ENCODE measurements at places on chromosomes 11 and 22.
A peak's percentile ranks its signal among the peaks of the same experiment; 100 is the strongest.

DNA sequence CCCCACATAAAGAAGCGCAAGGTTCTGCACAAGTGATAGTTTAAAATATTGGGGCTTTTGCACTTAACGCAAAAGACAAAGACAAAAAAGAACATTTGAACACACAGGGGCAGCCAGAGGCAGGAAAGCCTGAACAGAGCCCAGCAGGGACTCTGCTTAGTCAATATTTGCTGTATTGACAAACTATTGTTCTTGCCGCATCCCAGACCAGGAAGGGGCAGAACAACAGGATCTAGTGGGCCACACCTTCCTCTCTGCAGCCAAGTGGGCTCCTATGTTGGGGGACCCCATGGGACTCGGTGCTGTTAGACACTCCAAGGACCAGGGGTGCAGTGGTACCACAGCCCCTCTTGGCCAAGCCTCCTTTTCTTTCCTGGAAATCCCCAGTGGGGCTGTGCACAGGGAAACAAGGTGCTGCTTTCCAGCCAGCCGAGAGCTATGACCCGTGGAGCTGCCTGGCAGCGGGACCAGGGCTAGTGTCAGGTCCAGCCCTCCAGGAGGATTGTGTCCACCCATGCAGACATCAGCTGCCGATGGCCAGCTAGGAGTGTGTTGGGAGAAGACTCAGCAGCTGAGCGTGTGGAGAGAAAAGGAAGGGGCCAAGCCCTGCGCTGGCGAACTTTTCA lies 43.3 kb upstream of the ANO1 start:
- no peak for DNase-seq

DNA sequence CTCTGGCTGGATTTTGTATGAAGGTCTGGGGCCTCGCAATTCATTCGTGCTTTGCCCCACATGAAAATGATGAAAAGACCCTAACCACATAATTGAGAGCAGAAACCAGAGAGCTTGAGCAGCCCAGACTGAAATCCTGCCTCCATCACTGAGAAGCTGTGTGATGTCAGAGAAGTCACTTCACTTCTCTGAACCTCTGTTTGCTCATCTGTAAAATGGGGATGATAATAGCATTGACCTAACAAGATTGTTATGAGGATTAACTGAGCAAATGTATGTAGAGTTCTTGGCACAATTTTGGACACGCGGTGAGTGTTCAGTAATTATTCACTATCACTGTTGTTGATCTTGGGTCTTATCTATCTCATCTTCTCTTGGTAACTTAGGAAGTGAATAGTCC lies 56.2 kb upstream of the ASPHD2 start:
- no peak for DNase-seq

DNA sequence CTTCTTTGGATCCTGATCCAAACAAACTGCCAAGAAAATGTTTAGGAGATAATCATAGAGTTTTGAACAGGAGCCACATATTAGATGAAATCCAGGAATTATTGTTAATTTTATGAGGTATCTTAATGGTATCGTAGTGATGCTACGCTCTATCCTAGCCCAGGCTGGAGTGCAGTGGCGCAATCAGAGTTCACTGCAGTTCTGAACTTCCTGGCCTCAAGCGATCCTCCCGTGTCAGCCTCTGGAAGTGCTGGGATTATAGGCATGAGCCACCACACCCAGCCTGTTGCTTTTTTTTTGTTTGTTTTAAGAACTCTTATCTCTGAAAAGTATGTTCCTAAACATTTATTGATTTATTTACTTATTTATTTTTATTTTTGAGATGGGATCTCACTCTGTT lies 2.4 kb downstream of the GSTT4 start:
- no peak for DNase-seq

GRCh38 chr22:44606126-44606525 lies 95.9 kb upstream of the PRR5 start:
- DNase-seq, result no peak

DNA sequence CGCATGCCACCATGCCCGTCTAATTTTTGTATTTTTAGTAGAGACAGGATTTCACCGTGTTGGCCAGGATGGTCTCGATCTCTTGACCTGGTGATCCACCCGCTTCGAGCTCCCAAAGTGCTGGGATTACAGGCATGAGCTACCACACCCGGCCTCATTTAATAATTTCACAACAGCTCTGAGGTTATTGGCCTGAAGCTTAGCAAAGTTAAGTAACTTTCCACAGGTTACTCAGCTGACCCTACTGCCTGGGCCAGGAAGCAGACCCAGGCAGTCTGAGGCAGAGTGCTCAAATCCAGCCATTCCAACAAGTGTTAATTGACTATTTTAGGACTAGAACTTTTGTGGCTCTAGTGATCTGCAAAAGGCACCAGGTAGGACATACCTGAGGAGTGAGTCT lies 52.2 kb upstream of the L3MBTL2 start:
- DNase-seq, result no peak

- DNase-seq, result no peak
Observed at GRCh38 chr11:115104851-115105453, 399.3 kb downstream of the CADM1 start.

DNA sequence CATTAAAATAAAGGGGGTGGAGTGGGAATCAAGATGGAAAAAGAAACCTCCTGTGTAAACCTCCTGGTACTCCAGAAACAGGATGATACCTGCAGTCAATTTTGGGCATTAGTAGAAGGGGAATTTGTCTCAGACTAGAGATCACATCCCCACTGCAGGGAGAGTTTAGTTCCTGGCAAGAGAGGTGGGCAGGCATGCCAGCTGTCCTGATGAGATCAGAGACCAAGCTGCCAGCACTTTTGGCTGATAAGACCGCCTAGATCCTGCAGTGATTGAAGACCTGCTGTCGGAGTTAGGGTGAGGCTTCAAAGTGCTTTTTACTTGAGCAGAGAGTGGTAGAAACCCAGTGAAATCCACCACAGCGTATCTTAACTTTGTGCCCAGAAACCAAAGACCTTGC lies 29.7 kb upstream of the NELL1 start:
- DNase-seq, result no peak

DNA sequence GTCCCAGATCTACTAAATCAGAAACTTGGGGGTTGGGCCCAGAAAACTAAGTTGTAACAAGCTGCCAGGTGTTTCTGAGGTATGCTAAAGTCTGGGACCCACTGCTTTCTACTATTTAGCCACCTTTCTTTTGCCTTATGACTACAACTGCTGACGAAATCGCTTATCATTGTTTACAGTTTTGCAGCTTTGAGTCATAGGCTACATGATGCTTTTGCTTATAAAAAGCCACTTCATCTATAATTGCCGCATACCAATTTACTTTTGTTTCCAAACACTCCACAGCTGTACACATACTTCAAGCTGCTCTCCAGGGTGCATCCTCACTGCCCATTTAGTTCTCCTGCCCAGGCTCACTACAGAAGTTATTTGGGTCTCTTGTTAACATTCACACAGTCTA lies 144.7 kb downstream of the ENTHD1 start:
- DNase-seq, result no peak

GRCh38 chr11:101974255-101974654 lies 57.9 kb upstream of the ANGPTL5 start:
- DNase-seq, result no peak

- DNase-seq, result no peak
Observed at GRCh38 chr11:95232666-95233065, 1.7 kb upstream of the SESN3 start.

DNA sequence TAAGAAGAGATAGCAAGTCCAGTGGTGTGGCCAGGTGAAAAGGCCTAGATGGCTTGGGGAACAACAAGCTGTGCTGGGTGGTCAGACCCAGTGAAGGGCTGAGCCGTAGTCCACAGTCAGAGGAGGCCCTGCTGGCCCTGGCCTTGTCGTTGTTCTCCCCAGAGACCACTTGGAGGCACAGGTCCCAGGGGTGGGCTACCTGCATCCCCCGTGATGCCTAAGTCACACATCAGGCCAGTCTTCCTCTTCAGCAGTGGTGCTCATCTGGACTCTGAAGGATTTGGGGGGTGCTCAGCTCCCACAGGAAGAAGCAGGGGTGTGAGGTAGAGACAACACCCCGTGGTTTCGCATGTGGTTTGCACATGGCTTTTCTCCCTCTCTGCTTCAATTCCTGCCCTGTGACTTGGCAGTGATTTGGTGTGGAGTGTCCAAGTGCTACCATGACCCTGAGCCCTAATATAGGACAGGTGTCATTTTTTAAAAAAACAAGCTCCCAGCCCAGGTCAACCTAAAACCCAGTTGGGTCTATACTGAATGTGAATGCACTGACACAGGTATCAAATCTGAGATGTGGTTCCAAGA lies 51.0 kb downstream of the ALX4 start:
- no peak for DNase-seq

DNA sequence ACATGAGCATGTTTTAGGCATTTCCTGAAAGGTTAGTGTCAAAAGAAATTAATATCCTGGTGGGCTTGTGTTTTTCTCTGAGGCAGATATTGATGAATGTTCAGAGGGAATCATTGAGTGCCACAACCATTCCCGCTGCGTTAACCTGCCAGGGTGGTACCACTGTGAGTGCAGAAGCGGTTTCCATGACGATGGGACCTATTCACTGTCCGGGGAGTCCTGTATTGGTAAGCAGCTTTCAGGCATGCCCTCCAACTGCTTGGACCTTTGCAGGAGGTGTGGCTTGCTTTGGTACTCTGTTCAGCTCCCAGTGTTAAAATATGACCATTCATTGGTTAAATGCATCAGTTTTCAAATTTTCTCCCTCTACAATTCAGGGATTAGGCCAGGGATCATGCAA lies 658.6 kb upstream of the ANO5 start:
- DNase-seq, result no peak

DNA sequence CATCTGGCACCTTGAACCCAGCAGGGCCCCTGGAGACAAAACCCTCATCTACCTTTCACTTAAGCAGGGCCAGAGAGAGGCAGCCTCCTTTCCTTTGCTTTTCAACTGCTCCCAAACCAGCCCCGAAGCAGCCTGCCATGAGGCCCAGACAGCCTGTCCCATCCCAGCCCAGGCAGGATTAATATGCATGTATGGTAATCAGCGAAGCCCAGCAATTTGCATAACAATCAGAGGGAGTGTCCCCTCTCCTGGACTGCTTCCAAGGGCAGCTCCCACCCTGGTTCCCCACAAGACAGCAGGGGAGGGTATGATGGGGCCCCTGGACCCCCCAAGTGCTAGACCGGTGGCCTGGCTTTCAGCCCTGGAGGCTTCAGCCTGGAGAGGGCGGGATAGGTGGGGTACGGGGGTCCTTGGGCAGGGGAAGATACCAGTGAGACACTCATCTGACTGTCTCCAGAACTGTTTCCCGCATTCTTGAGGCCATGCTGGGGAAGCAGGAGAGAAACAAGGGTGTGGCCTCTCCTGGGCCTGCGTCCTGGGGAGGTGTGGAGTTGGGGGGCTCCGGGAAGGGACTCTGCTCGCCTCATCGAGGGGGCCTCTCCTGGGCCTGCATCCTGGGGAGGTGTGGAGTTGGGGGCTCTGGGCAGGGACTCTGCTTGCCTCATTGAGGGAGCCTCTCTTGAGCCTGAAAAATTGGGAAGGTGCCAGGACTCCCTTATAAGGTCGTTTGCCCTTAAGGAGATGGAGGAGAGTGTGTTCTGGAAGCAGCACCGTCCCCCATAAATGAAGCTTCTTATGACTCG lies 93.2 kb upstream of the PRR5 start:
- DNase-seq, result no peak

- DNase-seq, result no peak
Observed at GRCh38 chr11:94553938-94554337, 10.2 kb downstream of the FUT4 start.

DNA sequence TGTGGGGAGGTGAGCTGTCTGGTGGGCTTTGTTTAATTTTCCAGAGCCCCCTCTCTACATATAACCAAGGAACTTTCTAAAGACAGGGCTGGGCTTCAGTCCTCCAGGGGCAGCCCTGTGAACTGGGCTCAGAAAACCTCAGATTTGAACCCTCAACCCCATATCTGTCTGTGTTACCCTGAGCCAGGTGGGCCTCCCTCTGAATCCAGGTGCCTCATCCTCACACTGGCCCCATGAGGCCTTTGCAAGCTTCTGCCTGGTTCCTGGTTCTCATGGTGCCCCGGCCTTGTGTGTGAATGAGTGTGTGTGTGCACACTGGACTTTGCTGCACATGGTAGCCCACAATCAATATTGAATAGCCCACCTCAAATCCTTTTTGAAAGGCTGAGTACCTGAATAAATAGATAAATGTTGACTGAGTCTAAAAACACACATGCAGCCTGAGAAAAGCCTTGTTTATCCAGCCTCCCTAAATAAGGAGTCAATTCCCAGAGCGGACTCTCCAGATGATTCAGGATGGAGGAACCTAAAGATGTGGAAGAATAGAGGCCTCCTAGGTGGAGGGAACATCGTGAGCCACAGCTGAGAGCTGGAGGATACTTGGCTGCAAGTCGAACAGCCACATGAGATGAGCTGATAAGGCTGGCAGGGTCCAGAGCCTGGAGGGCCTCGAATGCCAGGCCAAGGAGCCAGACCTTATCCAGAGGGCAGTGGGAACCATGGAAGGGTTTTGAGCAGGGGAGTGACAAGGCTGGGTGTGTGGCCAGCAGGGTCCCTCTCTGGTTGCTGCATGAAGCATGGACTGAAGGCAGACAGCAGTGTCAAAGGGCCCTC lies 28.1 kb upstream of the P2RY2 start:
- no peak for DNase-seq

DNA sequence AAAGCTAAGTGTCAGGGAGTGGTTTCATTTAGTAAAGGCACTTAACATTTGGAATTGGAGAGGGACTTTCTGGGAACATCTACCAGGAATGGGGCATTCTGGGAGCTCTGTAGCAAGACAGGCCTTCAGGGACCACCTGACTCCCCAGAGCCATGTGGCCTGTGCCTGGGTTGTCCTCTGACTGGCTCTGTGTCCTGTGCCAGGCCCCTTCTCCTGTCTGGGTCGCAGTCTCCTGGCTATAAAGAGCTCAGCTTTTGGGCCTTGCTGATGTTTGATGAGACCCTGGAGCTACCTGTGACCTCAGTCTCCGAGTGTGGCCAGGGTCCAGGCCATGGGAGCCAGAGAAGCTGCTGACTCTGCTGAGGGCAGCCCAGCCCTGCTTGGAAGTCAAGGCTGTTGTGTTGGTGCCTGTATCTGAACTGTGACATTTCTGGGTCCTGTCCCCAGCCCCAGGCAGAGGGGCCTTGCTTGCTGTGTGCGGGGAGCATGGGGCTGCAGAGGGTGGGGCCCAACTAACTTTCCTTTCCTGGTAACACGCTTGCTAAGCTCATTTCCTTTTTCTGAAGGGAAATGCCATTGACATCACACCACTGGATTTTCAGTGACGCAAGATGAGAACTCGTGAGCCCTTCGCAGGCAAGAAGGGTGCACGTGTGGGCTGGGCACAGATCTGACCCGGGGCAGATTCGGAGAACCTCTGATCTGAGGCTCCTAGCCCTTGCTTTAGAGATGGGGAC lies 41.3 kb downstream of the LRRC32 start:
- DNase-seq, result no peak

- no peak for DNase-seq
Observed at GRCh38 chr22:27195094-27195493, 537.7 kb downstream of the MIAT start.

DNA sequence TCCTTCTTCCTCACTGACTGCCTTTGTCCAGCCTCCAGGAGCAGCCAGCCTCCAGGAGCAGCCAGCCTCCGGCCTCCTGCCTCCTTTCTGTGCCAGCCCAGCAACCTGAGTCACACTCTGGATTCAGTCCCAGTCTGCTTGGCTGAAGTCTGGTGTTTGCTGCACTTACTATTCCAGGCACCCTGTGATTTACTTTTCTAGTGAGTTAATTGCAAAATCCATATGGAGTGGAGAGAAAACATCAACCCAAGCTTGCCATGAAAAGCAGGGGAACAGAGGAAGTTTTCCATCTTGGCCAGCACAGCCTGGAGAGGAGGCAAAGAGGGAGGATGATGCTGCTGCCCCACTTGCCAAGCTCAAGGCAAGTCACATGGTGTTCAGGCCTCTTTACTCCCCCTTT lies 400.5 kb downstream of the TENM4 start:
- no peak for DNase-seq

GRCh38 chr22:23849009-23850006 lies 8.4 kb upstream of the SLC2A11 start:
- peak; percentile 89 for DNase-seq

- no peak for DNase-seq
Observed at GRCh38 chr11:11117730-11118129, 235.3 kb downstream of the CSNK2A3 start.
